ENCODE measurements at places on chromosomes 3 and 15. TPM values are rescaled to one million over a fixed set of nuclear protein-coding genes. Genes with fewer than 3 reads are reported as not detected.

Gene ANKRD34C
- total RNA-seq, result not detected

DNA sequence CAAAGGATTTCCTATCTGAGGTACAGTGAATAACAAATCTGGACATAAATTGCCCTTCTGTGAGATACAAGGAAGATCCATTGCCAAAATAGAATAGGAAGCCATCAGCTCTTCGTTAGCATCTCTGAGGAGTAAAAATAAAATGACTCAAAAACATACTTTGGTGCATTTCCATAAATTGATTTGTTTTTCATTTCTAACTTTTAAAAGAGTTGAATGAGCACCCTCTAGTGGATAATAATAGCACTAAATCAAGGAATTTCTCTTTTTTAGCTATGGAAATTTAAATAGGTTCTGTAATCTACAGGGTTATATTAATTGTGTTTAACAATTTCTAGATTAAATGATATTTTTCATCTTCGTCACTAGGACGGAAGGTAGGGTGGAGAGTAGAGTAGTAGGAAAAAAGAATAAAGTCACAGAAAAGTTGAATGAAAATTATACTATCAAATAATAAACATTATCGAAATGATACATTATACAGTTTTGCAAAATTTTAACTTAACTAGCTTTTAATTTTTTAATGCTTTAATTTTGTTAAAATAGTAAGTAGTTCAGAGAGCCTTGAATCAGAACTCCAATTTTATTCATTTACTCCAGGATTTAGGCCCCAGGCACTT lies 6.4 kb downstream of the NSUN3 start:
- peak; percentile 29 for DNase-seq

DNA sequence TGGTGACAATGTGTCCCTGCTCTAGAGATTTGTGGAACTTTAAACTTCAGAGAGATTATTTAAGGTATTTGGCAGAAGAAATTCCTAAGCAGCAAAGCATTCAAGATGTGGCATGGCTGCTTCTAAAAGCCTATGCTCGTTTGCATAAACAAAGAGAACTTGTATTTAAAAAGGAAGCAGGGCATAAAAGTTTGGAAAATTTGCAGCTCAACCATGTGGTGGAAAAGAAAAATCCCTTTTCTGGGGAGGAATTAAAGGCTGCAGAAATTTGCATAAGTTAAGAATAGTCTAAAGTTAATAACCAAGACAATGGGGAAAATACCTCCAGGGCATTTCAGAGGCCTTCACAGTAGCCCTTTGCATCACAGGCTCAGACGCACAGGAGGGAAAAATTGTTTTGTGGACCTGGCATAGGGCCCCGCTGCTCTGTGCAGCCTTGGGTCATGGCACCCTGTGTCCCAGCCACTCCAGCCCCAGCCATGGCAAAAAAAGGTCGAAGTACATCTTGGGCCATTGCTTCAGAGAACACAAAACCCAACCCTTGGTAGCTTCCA lies 1109.1 kb downstream of the OTOL1 start:
- peak; percentile 31 for DNase-seq

DNA sequence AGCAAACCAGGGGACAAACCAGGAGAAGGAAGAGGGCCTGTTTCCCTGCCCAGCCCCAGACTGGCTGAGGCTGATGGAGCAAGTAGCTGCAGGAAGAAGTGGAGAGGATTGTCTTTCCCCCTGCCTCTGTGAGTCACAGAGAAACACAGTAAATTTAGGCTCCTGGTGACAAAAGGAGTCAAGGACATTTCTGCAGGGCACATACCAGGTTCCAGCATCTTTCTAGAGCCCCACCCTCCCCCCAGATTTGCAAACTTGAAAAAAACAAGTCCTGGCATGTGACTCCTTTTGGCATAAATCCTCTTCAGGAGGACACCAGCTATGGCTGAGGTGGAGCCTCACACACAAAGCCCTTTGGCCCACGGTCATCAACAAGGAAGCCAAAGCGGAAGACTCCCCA lies 17.8 kb downstream of the PLD1 start:
- peak; percentile 56 for DNase-seq

Gene HRG
- total RNA-seq, result not detected

- no peak for DNase-seq
Observed at GRCh38 chr15:99421172-99421656, 144.6 kb upstream of the MEF2A start.

DNA sequence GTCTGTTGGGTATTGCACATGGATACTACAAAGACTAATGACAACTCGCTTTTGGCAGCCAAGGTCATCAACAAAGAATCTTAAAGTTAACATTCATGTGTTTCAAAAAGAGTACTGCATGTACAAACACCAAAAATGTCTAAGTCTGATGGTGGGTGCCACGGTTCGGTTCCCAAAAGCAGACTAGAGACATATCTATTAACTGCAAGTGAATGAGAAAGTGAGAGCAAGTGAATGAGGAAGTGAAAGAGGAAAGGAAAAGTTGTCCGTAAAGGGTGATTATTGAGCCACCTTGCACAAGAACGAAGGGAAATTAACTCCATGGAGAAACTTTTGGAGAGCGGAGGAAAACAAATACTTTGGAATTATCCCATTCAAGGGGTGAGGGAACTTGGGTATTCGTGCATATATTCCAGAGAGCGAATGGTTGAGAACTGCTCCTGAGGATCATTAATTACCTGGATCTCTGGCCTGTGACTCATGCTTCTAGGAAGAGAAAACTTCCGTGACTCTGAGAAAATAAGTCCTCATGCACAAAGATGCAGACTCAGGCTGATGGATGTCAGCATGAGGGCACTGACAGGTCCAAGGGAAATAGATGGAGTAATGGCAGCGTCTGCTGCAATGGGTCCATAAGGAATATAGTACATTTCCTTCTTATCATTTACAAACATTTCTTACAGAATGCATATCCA lies 336.5 kb upstream of the TGFBR2 start:
- DNase-seq, result no peak

- DNase-seq, result no peak
Observed at GRCh38 chr3:50537421-50538129, 30.0 kb downstream of the C3orf18 start.

Gene ZBTB47
- total RNA-seq, result 5.5 TPM

DNA sequence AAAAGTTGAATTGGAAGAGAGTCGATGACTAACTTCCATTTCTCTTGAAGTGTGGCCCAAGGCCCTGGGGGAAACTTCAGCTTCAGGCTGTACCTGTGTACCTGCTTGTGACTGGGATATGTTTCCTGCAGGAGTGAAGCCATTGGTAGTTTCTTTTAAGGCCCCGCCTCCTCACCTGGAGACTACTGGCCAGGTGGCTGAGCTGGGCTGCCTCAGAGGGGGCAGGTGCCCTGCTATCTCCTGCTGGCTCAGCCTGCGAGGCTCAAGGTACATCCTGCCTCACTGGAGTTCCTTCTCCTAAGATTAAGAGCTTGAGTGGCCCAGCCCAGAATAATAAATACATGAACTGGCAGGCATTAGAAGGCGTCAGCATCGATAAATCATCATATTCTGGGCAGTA lies 121.6 kb upstream of the ROPN1 start:
- DNase-seq, result no peak

Gene ADIPOQ
- total RNA-seq, result not detected

DNA sequence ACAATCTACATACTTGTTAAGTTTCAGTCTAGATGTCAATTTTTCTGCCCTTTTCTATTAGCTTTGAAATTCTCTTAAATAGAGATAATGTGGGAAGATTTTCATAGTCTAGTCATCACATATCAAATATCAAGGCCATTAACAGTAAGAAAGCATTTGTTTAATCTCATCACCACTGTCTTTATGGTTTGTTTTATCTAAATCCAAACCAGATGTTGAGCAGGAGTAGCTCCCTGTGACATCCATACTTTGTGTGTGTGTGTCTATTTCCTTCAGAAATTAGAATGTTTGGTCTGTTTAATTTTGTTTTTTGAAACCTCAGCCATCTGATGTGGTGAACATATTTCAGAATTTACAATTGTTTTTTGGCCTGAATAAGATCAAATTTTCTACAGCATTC lies 23.1 kb upstream of the GOLGA8B start:
- DNase-seq, result no peak

GRCh38 chr3:197504641-197505121 lies 51.1 kb downstream of the BDH1 start:
- no peak for DNase-seq

DNA sequence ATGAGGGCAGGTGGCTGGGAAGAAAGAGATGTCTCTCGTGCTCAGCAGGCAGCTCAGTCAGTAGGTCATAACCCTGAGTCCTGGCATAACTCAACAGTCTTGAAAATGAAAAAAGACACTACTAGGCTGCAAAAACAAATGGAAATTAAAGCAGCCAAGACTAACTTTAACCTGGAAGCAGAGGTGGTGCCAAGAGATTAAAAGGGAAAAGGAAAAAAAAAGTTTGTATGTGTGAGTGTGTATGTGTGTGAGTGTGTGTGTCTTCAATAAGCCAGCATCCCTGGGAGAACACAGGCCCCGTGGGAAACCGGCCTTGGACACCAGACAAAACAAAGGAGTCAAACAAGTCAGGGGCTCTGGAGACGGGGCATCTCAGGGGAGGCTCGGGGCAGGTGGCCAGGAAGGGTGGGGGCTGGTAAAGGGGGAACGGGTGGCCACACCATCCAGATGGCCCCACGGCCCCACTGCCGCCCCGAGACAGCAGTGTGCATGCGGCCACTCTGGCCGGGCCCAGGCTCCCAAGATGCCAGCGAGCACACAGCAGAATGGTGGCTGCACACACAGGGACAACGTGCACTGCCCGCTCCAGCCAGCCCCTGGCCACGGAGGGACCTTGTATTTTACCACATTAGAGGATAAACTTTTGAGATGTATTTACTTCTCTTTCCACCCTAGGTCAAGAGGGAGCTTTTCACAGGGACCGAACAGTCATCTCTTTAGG lies 23.8 kb downstream of the CYFIP1 start:
- no peak for DNase-seq

DNA sequence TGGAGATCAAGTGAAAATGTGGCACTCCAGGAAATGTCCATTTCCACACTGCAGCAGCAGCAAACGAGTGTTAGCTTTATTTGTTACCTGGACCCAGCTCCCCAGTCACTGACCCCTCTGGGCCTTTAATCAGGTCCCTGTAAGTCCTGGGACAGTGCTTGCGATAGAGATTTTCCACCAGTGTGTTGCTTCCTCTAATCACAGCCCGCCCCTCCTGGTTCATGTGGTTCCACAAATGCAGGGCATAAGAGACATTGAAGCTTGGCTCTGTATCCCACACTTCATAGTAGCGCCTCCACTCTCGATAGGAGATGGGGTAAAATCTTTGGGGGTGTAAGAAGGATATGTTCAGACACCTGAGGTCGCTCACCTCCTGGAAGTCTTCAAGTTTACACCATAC lies 8.0 kb downstream of the A4GNT start:
- DNase-seq, result no peak

GRCh38 chr3:25843332-25843731 lies 53.4 kb downstream of the OXSM start:
- DNase-seq, result no peak

- no peak for DNase-seq
Observed at GRCh38 chr3:38043486-38043885, 4.5 kb downstream of the DLEC1 start.

GRCh38 chr3:8204853-8205650 lies 296.6 kb upstream of the LMCD1 start:
- no peak for DNase-seq

Gene NMNAT3
- total RNA-seq, result 3.2 TPM

DNA sequence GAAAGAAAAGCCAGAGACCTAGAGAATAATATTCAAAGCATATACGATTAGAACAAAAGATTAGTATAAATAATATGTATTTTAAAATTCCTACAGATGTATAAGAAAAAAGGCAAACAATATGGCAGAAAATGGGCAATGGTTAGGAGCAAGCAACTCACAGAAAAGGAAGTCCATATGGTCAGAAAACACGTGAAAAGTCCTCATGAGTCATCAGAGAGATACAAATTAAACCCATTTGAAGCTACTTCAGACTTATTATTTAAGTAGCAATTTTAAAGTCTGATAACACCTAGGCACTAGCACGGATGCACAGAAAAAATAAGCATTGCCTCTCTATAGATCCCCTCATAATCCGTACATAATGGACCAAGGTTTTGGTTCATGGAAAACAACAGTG lies 25.6 kb downstream of the SLC7A14 start:
- peak; percentile 37 for DNase-seq

- DNase-seq, result no peak
Observed at GRCh38 chr15:90006217-90007075, 5.3 kb downstream of the ZNF710 start.

- no peak for DNase-seq
Observed at GRCh38 chr3:180188512-180189309, 152.0 kb upstream of the PEX5L start.
